ENCODE measurements at places on chromosomes 2 and 18.

GRCh38 chr18:9835825-9836224 lies 49.9 kb upstream of the TXNDC2 start:
- no peak for DNase-seq

GRCh38 chr18:28005164-28005563 lies 171.8 kb downstream of the CDH2 start:
- no peak for DNase-seq

- no peak for DNase-seq
Measured at GRCh38 chr2:172101821-172102390, 794 bp downstream of the DLX2 start.

GRCh38 chr2:127695491-127696472 lies 5.5 kb upstream of the SFT2D3 start:
- DNase-seq = no peak

DNA sequence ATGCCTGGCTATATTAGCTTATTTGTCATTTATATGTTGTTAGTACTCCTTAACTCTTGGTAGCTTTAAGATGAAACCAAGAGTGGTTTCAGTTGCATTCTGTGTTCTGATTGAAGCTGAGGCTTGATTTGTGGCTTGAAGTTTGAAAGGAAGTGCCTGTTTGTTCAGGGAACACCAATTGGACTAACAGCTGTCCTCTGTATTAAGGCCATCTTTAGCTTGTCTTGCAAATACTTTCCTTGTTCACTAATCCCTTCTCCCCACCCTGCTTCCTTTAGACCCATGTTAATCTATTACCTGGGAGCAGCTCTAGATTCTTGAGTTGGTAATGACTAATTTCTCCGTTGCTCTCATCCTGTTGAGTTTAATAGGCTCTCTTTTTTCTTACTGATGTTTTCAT lies 13.4 kb downstream of the ITGA6 start:
- no peak for DNase-seq

DNA sequence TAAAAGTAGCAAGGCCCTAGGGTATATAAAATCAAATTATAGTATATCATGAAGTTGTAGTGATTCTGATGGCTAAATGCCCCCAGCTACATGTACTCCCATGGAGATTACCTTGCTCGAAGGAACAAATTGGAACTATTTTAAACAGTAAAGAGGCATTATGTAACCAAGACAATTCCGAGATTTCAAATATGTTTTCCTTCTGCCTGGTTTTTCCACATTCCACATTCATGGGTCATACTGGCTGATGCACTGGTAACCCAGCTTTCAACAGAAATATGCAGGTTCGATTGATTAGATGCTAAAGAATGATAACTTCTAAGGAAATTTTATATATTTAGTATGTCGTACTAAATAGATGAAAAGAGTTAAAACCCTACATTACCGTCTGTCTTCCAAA lies 62.3 kb upstream of the MGAT4A start:
- DNase-seq = no peak

- no peak for DNase-seq
Measured at GRCh38 chr2:84914334-84914733, 8.9 kb downstream of the TMSB10 start.

GRCh38 chr2:36451512-36451911 lies 95.9 kb downstream of the CRIM1 start:
- no peak for DNase-seq

- DNase-seq = no peak
Measured at GRCh38 chr2:100256416-100256815, 65.9 kb downstream of the LONRF2 start.

GRCh38 chr2:118431997-118432396 lies 343.7 kb downstream of the INSIG2 start:
- DNase-seq = no peak

GRCh38 chr2:3420769-3421397 lies 41.4 kb downstream of the TRAPPC12 start:
- DNase-seq = no peak

GRCh38 chr2:239271882-239272281 lies 128.9 kb downstream of the HDAC4 start:
- no peak for DNase-seq

DNA sequence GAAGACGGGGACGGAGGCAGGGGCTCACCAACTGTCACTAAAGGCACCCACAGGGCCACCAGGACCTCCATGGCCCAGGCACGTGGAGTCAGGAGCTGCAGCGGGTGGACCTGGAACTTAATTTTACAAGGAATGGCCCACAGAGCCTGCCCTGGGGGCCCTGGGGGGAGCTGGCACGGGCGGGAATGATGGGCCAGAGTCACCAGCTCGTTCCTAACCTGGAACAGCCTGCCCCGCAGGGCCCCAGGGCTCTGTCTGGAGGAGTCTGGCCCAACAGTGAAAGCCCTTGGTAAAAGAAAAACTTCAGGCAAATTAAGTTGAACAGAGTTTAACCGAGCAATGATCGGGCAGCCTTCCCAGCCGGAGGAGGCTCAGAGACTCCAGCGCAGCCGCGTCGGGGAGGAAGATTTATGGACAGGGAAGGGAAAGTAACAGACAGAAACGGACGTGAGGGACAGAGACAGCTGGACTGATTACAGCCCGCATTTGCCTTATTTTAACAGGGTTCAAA lies 118.4 kb upstream of the TMEM18 start:
- DNase-seq = peak; percentile 39

GRCh38 chr18:79545255-79545654 lies 134.3 kb upstream of the CTDP1 start:
- no peak for DNase-seq

- DNase-seq = no peak
Measured at GRCh38 chr2:74831693-74832530, 2.0 kb upstream of the HK2 start.

DNA sequence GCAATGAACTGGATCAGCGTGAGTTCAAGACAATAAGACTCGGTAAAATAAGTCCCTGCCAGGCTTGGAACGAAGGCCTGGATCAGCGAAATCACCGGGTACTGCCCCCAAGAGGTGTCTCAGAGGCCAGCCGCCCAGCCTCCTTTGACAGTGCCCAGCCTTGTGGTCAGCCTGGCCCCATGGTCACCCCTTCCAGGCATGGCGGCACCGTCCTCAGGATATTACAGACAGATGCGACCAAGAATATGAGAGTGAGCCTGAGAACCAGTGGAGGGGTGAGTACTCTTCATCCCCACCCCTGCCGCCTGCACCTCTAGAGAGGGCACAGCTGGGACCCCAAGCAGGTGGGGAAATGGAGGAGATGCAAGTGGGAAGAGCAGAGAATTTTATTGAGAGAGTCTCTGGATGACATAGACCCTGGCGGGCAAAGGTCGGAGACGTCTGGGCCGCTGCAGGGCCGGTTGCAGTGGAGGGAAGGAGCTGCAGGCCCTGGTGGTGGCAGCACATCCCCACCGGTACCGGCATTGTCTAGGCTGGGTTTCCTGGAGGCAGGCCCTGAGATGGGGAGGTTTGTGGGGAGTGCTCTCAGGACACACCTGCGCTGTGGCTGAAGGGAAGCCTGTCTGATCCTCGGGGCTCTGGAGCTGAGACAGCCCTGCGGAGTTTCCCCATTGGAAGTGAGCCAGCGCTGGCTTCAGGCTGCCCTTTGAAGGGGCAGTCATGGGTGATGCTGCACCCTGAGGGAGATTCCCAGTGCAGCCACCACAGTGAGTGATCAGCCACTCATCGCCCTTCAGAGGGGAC lies 190.0 kb downstream of the SEPTIN10 start:
- no peak for DNase-seq

- DNase-seq = no peak
Measured at GRCh38 chr2:38243186-38243880, 133.7 kb downstream of the ATL2 start.

DNA sequence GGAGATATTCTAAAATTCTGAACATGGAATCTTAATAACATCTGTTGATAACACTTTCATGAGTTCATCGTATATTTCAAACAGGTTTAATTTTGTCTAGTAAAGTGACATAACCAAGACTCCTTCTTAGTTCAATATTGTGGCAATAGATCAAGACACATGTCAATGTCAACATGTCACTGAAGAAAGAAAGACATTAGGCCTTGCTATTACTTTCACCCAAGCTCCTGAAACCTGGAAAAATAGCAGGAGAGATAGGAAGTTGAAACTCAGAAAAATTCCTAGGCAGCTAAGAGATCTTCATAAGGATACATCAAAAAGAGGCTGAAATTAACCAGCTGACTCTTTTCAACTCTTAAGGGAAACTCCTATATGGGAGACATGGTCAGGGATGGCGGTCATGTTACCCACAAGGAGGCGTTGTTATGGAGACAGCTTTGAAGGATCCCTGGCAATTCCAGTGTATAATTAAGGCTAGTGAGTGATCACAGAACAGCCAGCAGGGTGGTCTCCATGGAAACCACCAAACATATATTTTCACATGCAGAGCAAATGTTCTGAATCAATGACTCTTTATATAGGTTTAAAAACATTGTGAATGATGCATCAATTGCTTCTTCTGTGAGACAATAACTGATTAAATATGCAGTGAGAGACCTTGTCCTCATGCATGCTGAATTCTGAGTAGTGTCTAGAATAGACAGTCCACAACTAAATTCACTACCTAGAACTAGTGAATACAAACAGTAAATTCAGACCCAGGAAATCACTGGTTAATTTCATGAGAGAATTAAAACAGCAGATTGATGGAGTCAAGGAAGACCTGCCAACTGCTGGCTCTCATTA lies 115.3 kb upstream of the RIOK3 start:
- DNase-seq = no peak

DNA sequence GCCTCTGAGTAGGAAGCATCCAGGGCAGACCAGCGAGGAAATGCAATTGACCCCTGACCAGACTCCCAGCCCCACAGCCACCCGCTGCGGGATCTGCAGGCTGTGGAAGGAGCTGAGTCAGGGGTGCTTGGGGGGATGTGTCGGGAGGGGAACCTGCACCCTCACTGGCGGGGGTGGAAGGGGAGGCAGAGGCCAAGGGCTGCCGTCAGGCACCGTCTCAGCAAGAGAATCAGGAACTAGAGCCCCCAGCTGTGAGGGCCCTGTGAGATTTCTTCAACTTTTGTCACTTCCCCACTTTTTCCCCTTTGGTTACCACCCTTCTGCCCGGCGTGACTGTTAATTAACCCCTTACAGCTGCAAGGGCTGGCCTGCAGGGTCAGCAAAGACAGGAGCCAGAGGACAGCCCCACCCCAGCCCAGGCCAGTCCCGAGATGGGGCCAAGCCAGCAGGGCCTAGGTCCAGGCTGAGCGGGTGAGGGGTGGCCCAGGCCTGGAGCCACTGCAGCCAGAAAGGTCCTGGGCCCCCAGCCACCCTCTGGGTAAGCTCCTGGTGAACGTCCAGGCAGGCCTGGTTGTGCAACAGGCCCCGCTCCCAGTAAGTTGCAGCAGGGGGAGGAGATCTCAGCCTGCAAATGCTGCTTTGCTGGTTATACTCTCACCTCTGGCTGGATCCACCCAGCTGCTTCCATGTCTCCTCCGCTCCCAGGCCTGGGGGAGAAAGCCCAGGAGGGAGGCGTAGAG lies 147.0 kb upstream of the ID2 start:
- DNase-seq = no peak

DNA sequence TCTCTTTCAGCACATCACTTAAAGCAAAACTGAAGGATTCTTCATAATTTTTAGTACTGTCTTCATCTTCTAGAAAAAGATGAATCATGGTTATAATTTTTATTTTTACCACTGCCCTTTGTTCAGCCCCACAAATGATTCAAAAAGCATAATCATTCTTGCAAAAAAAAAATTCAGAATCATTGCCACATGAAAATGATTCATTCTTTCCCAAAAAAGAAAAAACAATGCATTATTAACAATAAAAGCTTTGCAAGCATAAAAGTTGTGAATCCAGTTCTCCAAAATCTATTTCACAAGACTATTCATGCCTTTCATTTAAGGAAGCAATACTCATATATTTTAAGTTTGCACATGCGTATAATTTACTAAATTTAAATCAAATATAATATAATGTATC lies 204.8 kb downstream of the RBM43 start:
- no peak for DNase-seq

GRCh38 chr2:6748406-6749067 lies 117.2 kb downstream of the CMPK2 start:
- no peak for DNase-seq

GRCh38 chr2:98233941-98234340 lies 112.3 kb upstream of the CNGA3 start:
- DNase-seq = no peak

- no peak for DNase-seq
Measured at GRCh38 chr2:192254444-192254843, 59.7 kb upstream of the TMEFF2 start.

DNA sequence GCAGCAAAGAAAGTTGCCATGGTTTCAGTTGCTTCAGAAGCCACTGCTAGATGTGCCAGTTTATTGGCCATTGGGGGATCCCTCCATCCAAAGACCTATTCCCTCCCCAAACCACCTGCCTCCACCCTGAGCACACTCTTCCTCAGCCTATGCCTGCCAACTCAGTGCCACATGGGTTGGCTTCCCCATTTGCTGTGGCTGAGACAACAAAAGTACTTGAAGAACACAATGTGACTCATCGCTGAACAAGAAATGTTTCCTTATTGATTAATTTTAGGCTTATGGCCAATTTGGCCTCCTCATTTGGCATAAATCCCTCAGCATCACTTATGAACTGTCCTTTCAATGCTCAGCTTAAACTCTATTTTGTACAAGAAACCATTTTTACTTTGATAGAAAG lies 215.9 kb downstream of the TMEM247 start:
- no peak for DNase-seq

DNA sequence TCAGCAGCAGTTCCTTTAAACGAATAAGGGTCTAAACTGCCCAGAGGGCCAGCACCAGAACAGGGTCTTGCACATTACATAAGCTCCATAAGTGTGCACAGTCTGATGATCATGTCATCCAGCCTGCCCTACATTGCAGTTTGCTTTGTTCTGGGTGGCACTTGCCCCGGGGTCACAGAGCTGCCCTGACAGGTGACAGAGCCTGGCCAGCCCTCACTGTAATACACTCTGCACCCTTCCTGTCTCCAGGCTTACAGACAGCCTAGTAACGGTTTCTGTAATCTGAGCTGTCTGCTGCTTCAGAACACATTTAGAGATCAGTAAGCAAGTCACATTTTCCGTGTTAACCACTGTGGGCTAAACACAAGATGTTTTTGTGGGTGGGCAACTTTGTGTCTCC lies 213.3 kb downstream of the FAM210A start:
- peak; percentile 45 for DNase-seq

- DNase-seq = no peak
Measured at GRCh38 chr2:48043131-48043700, 136.9 kb upstream of the FBXO11 start.

- DNase-seq = no peak
Measured at GRCh38 chr2:147644491-147644890, 200.3 kb upstream of the ACVR2A start.

DNA sequence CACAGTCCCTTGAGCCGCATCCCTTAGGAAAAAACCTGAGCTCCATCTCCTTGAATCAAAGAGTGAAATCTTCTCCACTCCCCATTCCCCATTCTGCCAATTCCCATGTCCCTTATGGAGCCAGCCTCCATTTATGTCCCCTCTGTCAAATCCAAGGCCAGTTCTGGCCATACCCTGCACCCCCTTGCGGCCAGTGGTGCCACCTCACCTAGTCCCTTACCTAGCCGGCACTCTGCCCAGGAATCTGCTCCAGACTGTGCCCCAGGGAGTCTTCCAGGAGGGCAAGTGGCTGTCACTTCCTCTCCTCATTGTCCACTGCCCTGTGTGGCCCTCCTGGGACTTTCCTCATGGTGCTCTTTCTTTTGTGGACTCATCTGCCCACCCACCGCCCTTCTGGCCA lies 195.4 kb upstream of the RMP24 start:
- DNase-seq = no peak

- no peak for DNase-seq
Measured at GRCh38 chr2:134402410-134402809, 148.5 kb downstream of the MGAT5 start.
